ENCODE measurements at places on chromosomes 5 and 9. TPM values are rescaled to one million over a fixed set of nuclear protein-coding genes. Genes with fewer than 3 reads are reported as not detected.

Gene ARHGEF37
- 1.8 TPM for total RNA-seq

Gene PCDHGA6
- total RNA-seq: 1.5 TPM

Gene HSPB3
- total RNA-seq: 2.5 TPM

Gene C6
- not detected for total RNA-seq

Gene PCDHGB5
- total RNA-seq: 1.9 TPM

Gene LCN15
- not detected for total RNA-seq

Gene RNF183
- total RNA-seq: not detected

Gene AHRR
- total RNA-seq: 29.2 TPM

Gene GHR
- total RNA-seq: 1.4 TPM

Gene FBLL1
- 7.6 TPM for total RNA-seq

Gene CARTPT
- total RNA-seq: not detected

Gene FREM1
- total RNA-seq: 2.0 TPM

Gene SLC6A3
- not detected for total RNA-seq

Gene GNAQ
- total RNA-seq: 29.7 TPM

Gene PCDHB2
- 11.2 TPM for total RNA-seq

Gene SLC4A9
- total RNA-seq: not detected

Gene PHYHD1
- not detected for total RNA-seq

Gene HTR1A
- not detected for total RNA-seq

Gene BASP1
- 5.9 TPM for total RNA-seq

Gene SMIM3
- 2.9 TPM for total RNA-seq

Gene SLC6A19
- not detected for total RNA-seq

Gene TMEM8B
- 1.5 TPM for total RNA-seq

Gene PDCD1LG2
- total RNA-seq: 0.82 TPM

Gene MARVELD2
- total RNA-seq: 0.13 TPM

Gene DRD1
- not detected for total RNA-seq

Gene CATSPER3
- not detected for total RNA-seq

Gene PLAC8L1
- 0.34 TPM for total RNA-seq

Gene TXNDC8
- not detected for total RNA-seq

Gene UBLCP1
- 19.9 TPM for total RNA-seq

Gene CDH18
- total RNA-seq: 0.30 TPM

Gene CCL28
- 12.3 TPM for total RNA-seq

Gene LCN1
- not detected for total RNA-seq

Gene LHX3
- not detected for total RNA-seq

Gene RUSC2
- total RNA-seq: 18.5 TPM

Gene TMEM252
- total RNA-seq: not detected

Gene GABRA1
- not detected for total RNA-seq

Gene GABBR2
- total RNA-seq: not detected

Gene NKD2
- total RNA-seq: 0.72 TPM
